ENCODE measurements at places on chromosomes 7 and 10. TPM values are rescaled to one million over a fixed set of nuclear protein-coding genes. Genes with fewer than 3 reads are reported as not detected.

The MEIG1 gene
- 0.91 TPM for total RNA-seq

The NUP42 gene
- total RNA-seq = 39.5 TPM

The STEAP4 gene
- total RNA-seq = not detected

The CTAGE15 gene
- 0.44 TPM for total RNA-seq

The TMEM130 gene
- not detected for total RNA-seq

- DNase-seq = no peak
These were observed 380.2 kb downstream of the EXOC4 start for GRCh38 chr7:133633055-133633454.

DNA sequence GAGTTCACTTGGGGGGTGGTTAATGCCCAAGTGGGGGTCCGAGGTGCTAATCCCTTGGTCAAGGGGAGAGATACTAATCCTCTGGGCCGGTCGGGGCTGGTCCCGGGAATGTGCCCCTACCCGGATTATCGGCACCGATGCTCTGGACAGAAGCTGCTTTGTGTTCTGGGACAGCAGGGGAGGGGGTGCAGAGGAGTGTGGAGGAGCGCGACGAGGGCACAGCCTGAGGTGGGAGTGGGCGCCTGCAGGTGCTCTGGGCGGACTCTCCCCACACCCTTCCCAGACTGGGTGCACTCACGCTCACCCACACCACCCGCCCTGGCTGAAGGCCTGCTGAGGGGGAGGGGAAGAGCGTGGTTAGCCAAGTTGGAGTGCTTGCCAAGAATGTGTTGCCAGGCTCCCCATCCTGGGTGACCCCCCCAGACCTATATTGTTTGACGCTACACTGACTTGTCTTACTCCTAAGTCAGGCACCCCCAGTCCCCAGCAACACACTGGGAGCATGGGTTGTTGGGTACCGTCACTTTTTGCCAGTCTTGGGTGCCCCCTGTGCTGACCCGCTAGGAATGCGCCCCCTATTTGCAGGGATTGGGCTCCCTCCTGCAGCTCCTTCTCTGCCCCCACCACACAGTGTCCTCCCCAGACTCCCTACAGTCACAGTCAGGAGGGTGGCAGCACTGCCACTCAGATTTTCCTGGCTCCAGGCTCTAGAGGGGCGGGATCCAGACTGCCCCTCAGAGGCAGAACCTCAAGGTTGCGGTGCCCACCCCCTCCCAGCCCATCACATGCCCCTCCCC lies 1.2 kb downstream of the SLC4A2 start:
- peak; percentile 18 for DNase-seq

DNA sequence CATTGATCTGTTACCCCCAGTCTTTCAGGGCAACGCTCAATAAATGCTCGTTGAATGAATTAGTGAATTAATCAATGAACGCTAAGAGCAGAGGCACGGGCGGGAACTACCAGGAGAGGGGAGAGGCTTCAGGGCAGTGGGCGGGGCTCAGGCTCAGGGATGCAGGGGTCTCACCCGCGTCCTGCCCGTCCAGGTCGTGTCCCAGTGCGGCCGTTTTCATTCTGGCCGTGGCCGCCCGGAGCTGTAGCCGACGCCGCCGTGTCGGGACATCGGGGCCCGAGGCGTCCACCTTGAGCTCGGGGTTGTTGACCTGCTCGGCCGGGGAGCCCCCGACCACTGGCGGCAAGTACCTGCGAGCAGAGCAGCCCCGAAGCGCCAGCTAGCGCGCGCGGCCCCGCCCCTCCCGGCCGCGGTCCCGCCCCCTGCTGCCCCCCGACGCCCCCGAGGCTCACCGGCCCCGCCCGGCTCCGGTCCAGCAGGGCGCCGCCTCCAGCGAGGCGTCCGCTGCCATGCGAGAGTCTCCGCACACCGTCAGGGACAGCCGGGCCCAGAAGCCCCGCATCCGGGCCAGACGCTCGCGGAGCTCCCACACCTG lies 2.8 kb upstream of the GAL3ST4 start:
- peak; percentile 69 for DNase-seq

GRCh38 chr10:116265686-116266085 lies 7.3 kb downstream of the GFRA1 start:
- no peak for DNase-seq

DNA sequence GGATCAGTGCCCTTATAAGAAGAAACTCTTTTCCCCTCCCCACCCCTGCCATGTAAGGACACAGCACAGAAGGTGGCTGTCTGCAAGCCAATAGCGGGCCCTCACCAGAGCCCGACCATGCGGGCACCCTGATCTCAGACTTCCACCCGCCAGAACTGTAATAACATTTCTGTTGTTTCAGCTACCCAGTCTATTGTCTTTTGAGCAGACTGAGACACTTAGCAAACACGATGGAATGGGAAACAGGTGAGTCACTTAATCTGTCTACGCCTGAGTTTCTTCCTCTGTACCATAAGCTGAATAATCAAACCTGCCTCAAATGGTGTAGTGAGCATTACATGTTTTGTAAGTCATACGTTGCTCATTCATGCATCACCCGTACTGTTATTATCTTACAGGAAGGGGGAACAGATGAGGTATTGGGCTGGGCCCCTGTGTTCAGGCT lies 58.2 kb downstream of the STRA8 start:
- DNase-seq = no peak

DNA sequence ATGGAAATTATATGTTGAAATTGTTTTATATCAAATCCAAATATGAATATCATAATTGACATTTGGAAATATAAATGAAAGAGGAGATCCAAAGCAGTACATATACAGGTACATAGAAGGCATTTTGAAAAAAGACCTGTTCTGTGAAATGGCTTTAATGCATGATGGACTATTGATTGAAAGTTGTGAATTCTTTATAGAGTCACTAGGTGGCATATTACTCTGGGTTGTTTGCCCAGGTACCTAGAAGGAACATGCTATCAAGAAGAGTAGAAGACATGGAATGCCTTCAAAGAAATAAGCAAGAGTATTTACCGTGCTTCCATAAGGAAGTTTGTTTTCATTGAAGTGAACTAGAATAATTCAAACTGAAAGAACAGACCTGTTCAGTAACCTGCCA lies 160.0 kb upstream of the ANK3 start:
- no peak for DNase-seq

DNA sequence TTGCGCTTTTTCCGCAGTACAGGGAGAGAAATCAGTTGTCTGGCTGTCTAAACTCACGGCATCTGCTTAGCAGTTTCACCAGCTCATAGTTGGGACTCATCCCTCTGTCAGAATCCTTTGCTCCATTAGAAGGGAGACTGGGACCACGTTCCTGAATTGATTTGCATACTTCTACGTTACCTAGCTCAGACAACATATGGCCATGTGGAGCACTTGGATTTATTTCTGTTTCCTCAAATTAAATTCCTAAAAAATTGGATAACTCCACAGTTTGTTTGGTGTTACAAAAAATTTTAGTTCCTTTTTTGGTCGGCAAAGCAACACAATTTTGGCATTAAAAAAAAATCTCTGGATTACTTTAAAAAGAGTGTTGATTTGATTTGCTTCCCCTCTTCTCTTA lies 614.0 kb downstream of the AUTS2 start:
- DNase-seq = no peak

Measured in CD8-positive, alpha-beta memory T cell (primary cell).